ENCODE measurements at places on chromosomes 3 and 15.

GRCh38 chr3:194711913-194712312, 26.2 kb downstream of the FAM43A start:
- peak; percentile 98 for DNase-seq

DNA sequence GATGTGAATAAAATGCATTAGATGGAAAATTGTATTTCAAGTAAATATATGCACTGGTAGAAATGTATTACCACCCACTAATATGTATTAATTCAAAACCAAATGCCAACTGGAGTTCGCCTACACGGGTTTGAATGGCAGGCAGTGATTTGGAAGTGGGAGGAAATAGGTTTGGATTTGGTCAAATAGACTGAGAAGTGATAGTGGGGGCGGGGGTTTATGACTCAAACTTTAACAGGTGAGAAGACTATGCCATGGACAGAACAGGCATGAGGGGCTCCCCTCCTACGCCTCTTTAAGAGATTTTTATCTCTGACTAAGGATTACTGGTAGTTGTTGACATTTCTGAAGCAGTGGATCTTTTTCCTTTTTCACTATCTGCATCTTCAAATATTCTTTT, 677.8 kb downstream of the NTRK3 start:
- DNase-seq: no peak

GRCh38 chr3:31979001-31979697, 1.9 kb downstream of the OSBPL10 start:
- DNase-seq: no peak

DNA sequence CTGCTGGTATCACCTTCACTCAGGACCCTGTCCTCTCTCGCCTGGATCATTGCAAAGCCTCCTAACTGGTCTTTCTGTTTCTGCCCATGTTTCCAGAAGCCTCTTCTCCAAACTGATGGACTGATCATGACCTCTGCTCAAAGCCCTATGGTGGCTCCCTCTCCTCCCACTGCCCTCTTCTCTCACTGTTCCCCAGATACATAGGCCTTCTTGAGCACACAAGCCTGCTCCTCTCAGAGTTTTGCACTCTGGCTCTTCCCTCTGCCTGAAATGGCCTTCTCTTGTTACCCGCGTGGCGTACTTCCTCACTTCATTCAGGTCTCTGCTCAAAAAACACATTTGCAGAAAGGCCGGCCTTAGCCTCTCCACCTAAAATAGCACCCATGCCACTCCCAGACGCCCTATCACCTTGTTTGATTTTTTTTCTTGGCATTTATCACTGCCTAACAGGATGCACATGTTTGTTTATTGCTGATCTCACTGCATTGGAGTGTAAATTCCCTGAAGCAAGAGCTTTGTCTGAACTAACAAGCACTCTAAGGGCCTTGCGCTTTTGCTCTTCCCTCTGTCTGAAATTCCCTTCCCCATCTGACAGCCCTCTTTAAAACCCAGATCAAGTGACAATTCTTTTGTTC, 1.4 kb upstream of the ETFA start:
- peak; percentile 22 for DNase-seq

DNA sequence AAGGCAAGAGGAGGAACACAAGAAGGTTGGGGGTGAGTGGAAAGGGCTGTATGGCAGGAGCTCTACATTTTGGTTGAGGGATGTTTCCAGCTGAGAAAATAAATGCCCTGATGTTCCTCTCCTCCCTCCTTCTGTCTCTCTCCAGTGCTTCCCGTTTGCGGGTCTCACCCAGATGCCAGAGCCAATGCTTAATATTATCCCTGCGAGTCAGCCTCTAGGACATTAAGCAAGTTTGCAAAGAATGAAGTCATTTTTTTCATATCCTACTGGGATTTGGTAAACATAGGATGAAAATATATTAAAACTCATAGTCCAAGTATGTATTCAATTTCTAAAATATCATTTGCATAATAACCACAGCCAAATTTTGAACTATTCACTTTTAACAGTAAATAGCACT, 295.9 kb downstream of the CADM2 start:
- DNase-seq: peak; percentile 76

DNA sequence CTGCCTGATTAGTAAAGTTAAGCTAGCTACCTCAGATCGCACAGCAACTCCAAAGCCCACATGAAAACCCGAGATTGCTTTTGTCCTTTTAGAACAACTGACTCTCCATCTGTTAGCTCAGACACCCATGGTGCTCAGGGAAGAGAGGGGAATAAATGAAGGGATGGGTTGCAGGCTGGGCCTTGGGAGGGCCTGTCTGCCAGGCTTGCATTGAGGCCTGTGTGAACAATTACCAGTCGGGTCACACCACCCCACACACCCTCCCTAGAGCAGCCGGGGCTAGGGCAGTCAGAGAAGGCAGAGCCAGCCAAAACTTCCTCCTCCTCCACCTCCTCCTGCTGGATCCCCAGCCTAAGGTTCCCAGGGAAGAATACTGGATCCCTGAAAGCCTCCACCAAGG, 8.8 kb upstream of the PRKAR2A start:
- no peak for DNase-seq

DNA sequence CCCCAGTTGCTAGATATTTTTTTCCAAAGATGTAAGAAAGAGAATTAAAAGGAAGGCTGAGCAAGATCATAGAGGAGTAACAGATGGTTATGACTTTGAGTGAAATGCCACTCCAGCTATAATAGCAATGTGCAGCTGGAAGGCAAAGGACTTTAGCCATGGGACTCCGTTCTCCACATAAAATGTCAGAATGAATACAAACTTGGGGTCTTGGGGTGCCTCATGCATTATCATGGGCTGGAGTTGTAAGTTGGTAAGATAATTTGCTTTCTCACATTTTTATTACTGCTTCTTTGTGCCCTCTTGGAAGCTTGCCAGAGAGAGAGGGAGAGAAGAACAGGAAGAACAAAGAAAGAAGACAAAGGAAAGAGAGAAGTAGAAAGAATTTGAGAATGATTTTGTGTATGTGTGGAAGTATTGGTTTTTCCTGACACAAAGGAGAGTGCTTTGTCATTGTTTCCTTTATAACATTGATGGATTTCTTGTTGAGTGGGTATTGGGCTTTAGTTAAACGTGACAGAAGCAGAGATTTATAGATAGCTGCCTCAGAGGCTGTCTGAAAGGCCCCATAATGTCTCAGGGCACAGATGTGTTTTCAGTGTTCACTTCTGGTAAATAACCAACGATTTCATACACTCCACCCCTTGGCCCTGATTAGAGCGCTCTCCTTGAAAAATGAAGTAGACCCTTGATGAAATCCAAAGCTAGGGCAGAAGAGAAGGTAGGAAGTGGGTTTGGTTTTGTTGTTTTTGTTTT, 715.3 kb downstream of the NR2F2 start:
- no peak for DNase-seq

DNA sequence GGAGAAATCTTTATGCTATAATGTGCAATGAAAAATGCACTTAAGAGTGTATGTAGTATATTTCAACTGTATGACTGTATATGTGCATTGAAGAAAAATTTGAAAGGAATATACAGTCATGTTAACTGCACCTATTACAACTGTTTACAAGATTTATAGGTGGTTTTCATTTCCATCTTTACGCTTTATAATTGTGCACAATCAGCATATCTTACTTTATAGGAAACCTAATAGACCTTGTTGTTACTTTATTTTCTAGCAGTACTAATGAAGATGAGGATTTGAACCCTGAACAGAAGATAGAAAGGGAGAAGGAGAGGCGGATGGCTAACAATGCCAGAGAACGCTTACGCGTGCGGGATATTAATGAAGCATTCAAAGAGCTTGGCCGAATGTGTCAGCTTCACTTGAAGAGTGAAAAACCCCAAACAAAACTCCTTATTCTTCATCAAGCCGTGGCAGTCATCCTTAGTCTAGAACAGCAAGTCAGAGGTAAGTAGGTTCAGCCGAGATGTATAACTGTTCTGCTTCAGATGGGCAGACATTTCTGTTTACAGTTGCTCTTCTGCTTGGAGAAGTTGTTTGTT, 103.4 kb upstream of the CGNL1 start:
- no peak for DNase-seq

DNA sequence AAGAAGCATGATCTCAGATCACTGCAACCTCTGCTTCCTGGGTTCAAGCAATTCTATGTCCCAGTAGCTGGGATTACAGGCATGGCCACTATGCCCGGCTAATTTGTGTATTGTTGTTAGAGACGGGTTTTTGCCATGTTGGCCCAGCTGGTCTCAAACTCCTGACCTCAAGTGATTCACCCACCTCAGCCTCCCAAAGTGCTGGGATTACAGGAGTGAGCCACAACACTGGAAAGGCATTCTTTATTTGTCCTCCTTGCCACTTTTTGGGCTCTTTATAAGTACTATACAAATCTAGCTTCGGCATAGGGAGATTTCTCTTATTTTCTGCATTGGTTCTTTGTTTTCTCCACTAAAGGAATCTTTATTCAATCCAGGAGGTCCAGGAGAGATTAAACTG, 18.6 kb downstream of the CMTM8 start:
- DNase-seq: no peak

DNA sequence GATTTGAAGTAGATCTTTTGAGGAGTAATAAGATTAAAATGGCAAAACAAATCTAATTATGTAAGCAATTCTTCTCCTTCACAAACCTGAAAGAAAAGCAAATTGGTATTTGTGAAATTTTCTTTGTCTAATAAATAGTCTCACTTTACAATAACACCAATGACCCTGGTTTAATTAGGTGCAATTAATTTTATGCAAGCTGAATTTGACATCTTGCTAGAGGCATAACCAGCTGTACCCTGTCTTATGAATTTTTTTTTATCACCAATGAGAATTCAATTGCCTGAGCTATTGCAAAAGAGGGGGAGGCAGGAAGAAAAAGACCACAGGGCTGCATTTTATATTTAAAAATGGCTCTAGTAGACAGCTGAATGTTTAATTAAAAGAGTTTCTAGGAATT, 113.5 kb upstream of the IL12A start:
- no peak for DNase-seq

GRCh38 chr3:72953325-72953956, 43.2 kb upstream of the PPP4R2 start:
- no peak for DNase-seq

- DNase-seq: peak; percentile 91
These were observed 3.2 kb downstream of the DTWD1 start for GRCh38 chr15:49624056-49624455.

DNA sequence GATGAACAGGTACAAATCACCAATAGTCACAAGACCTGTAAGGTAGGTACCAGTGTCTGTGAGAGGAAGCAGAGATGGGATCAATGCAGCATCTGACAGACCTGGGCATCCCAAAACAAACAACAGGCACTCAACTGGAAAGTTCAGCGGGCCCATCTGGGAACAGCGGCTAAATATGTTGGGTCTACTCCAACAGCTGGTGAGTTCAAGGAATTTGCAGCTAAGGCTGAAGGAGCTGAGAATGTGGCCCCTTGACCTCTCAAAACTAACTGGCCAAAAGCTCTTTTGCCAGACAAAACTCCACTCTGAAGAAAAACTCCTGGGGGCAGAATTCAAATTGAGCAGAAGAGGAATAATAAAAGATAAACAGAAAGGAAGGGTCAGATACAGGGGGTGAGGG, 24.4 kb downstream of the AVEN start:
- DNase-seq: no peak

DNA sequence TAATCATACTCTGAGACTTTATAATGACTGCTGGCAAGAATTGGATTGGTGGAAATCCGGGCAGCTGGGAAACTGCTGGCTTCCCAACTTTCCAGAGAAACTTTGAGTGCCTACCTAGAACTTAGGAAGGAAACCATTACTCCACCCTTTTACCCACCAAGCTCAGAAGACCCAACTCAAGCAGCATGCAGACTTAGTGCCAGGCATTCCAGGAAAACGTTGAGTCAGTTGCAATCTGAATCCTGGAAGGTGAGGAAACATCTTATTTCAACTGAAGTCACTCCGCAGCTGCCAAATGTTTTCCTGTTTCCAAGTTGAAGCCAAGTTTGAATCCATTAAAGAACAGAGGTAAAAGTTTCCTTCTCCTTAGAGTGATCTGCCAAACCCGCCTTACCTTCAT, 126.5 kb downstream of the ZNF385D start:
- no peak for DNase-seq

DNA sequence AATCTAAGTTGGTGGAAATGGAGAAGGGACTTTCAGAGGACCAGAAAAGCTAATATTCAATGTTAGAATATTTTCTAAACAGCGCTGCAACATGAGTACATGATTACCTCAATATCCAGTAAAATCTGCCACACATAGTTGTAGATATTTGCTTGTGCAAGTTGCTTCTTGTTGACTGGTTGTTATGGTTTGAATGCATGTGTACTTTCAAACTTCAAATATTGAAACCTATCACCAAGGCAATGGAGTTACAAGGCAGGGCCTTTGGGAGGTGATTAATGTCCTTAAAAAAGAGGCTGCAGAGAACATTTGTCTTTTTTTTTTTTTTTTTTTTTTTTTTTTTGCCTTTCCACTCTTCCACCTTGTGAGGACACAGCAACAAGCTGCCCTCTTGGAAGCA, 49.9 kb downstream of the TMCO5A start:
- no peak for DNase-seq

GRCh38 chr3:64267721-64268604, 42.7 kb upstream of the PRICKLE2 start:
- DNase-seq: peak; percentile 72

DNA sequence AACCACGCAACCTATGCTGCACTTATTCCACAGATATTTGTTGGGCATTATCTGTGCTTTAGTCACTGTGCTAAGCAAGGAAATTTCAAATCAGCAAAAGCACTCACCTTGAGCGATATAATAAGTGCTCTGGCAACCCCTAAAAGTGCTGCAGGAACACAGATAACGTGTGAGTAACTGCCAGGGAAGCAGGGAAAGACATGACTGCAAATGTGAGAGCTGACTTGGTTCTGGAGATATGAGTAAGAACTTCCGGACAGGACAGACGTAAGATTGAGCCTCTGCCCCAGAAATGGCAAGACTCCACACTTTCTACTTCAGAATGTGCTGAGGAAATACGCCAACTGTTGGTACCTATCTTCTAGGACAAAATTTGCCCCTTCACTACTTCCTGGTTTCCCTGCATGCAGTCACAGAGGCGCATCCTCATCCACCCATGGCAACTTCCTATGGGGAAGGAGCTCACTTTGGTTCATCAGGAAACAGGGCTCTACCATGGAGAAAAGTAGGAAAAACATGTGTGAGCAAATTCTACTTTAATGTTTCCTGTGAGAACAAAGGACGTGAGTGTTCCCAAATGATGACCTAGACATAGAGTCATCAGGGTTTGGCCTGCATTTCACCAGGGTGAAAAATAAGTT, 41.7 kb downstream of the AQP9 start:
- DNase-seq: no peak

Measured in fibroblast of skin of scalp (primary cell).